Stimulated activated CD4-positive, alpha-beta T cell treated with anti-CD3 and anti-CD28 coated beads, Interleukin-15, amount 100 ng/mL, for 1 hour (primary cell): ENCODE measurements at places on chromosomes 12 and 14.

GRCh38 chr12:22935090-22935489, 310.1 kb downstream of the ETNK1 start:
- DNase-seq, result no peak

DNA sequence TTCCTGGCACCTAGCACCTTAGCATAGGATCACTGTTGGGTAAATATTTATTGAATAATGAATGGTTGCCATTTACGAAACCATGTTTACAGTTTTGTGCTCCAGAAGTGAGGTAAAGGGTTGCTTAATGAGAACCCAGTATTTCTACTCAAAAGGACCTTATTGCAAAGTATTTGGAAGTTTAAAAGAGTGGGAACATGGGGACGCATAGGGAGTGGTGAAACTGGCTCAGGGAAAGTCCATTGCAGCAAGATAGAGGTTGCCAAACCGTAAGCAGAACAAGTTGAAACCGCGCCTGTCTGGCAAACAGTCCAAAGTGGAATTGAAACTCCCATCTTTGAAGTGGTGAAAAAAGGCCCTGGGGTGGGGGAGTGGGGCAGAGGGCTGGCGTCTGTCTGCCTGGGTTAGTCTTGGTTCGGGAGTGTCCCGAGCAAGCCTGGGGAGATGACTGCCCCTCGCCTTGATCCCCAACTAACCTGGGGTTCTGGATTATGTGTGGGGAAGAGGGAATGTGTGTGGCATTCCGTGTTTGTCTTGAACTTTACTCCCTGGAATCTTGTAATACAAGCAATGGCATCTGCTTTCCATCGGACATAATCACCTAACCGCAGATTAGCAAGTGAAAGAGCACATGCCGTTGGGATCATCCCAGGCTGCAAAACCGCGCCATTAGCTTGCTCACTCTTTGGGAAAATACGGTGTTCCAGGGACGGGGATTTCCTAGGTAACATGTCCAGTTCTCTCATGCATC, 7.2 kb downstream of the ALDH2 start:
- no peak for DNase-seq

- DNase-seq, result no peak
Measured at GRCh38 chr12:32362892-32363291, 36.5 kb upstream of the FGD4 start.

DNA sequence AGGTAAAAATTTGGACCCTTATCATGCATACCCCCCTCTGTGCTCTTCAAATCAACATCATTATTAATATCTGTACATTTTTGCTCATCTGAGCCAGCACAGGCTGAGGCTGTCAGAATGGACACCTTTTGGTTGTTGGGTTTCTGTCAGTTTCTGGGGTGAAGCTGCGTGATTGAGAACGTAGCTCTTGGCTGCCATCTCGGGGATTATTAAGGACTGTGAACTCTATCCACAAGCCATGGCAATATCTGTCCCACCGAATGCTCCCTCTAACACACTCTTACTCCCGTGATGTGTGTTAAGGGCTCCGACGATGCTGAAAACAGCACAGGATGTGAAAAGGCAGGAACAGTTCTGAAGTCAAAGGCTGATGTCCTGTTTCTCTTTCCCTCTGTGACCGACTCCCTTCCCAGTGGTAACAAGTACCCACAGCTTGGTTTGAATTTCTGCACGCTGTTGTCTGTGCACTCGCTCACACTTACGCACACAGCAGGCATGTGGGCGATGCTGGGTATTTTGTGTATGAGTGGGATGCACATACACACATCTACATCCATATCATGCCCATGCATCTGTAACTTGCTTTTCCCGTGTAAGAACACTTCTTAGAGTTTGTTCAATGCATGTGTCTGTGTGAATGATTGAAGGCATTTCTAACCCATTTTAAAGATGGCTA, 405.6 kb downstream of the TMEM121 start:
- no peak for DNase-seq

DNA sequence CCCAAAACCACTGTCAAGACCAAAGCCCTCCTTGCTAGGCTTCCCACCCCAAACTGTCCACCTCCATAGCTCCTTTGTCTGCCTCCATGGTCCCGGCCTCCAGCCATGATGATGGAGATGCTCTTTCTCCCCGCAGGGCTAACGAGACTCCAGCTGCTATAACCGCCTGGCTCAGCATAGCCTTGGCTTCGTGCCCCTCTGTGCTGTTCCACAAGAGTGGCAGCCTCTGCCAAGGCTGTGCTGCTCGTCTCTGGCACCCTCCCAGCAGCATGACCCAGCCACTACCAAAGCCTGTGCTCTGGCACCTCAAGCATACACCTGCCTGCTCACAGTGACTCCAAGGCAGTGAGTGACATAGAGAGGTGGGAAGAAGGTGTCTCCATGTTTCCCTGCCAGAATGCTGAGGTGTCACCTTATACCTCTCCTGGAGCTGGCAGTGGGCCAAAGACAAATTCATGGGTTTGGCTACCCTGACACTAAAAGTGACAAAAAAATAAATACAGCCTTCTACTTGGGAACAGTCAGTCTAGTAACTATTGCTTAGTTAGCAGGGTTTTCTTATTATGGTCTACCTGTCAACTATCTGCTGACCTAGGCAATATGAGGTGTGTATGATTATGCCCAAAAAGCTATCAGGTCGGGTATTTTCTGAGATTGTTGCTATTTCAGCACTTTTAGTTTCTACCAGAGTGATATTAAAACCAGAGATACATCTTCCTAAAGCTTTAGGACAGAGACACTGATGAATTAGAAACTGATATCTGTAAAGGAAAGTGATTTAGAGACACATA, 16.1 kb upstream of the KRT73 start:
- no peak for DNase-seq

GRCh38 chr12:6771091-6771495, 1.2 kb upstream of the LAG3 start:
- DNase-seq, result no peak

DNA sequence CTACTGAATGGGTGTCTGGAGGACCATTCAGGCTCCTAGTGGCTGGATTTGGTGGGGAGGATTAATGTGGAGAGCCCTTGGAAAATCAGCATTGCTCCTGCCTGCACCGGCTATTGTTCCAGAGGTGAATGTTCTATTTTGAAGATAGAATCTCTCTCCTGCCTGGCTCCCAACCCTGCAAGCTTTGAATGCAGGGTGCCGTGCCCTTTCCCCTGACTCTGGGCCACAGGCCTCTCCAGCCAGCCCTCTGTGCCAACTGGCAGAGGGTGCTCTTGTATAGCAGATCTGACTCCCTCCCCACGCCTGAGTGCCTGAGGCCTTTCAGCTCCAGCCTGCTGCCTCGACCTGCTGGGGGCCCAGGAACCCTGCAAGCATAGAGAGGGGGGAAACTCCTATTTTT, 106.8 kb downstream of the TMEM260 start:
- DNase-seq, result no peak

- DNase-seq, result no peak
Measured at GRCh38 chr12:51682981-51683380, 91.9 kb downstream of the SCN8A start.

DNA sequence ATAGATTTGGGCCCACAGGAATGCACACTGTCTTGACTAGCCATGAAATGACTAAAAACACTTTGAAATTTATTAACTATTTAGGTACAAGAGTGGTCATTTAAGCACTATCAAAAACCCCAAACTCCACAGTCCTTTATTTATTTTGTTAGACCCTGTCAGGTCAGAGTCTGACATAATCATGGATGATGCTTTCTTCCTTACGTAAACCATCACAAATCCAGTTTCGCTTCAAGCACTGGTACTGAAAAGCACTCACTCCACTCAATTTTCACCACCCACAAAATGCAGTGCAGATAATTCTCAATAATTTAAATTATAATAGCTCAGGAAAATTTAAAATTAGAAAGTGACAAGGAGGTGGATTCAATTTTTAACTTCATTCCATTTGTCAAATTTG, 25.8 kb downstream of the PPP2R5E start:
- DNase-seq, result no peak
